ENCODE measurements at places on chromosomes 5 and 9.
A peak's percentile ranks its signal among the peaks of the same experiment; 100 is the strongest.

GRCh38 chr9:128689293-128689774, 312 bp downstream of the SET start:
- DNase-seq = peak; percentile 48

DNA sequence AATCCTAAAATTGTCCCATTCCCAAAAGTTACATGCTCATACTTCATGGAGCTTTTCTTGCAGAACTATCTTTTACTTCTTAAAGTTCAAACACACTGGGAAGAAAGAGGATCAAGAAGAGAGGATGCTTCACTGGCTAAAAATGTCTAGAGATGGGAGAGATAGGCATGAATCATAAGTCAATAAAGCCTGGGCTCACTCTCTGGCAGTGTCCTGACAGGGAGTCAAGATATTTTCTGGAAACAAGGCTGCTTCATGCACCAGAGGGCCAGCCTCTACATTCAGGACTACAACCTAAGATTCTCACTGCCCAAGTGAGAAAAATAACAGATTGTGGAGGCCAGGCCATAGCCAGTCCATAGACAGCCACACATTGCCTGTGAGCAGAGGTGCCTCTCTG, 1358.4 kb downstream of the EFNA5 start:
- DNase-seq = no peak

DNA sequence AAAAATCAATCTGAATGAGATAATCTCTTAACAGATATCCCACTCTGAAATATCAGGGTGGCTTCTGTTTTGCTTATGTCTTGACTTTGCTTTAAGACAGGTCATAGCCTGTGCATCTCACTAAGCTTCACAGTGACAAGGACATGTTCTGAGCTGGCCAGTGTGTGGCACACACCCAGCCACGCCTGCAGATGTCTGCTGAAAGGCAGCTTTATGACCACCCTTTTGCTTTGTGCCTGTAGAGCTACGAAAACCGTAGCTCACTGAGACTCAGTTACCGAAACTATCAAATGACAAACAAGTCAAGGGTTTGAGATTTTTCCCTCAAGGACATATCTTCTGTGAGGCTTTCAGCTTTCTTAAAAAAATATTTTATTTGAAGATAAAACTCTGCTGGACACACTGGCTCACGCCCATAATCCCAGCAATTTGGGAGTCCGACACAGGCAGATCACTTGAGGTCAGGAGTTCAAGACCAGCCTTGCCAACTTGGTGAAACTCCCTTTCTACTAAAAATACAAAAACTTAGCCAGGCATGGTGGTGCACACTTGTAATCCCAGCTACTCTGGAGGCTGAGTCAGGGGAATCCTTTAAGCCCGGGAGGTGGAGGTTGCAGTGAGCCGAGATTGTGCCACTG, 233.2 kb downstream of the SPATA31A1 start:
- no peak for DNase-seq

DNA sequence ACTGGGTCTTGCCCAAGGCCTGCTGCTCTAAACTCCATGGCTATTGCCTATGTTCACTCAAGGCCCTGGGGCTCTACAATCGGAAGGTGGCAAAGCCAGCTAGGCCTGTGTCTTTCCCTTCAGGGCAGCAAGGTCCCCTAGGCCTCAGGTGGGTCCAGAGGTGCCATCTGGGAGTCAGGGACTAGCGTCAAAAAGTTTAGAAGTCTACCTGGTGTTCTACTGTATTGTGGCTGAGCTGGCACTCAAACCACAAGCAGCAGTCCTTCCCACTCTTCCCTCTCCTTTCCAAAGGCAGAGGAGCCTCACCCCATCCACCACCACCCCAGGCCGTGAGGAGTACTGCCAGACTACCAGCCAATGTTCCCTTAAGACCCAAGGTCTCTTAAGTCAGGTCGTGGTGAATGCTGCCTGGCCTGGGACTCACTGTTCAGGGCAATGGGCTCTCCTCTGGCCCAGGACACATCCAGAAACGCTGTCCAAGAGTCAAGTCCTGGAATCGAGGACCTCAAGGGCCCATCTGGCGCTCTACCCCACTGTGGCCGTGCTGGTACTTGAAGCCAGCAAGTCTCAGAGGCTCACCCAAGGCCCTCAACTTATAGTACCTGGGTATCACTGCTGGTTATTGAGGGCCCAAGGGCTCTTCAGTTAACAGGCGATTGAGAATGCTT, 13.0 kb upstream of the SARDH start:
- DNase-seq = no peak

- DNase-seq = no peak
These were observed 34.2 kb downstream of the MARCHF6 start for GRCh38 chr5:10387690-10388089.

DNA sequence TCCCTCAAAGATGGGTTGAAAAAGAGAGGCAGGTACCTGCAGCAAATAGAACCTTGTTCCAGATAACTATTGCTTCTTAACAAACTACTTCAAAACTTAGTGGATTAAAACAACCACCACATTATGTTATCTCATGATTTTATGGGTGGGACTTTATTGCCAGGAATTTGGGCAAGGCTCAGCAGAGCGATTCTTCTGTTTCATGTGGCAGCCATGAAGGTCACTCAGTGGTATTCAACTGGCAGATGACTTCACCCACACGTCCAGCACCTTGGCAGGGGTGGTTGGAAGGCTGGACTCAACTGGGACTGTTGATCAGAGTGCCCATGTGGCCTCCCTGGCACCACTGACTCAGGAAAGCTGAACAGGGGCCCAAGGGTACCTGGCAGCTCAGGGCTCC, 112.0 kb downstream of the HSD17B3 start:
- no peak for DNase-seq

- no peak for DNase-seq
These were observed 174.3 kb downstream of the TAF11L14 start for GRCh38 chr5:17808566-17808965.

DNA sequence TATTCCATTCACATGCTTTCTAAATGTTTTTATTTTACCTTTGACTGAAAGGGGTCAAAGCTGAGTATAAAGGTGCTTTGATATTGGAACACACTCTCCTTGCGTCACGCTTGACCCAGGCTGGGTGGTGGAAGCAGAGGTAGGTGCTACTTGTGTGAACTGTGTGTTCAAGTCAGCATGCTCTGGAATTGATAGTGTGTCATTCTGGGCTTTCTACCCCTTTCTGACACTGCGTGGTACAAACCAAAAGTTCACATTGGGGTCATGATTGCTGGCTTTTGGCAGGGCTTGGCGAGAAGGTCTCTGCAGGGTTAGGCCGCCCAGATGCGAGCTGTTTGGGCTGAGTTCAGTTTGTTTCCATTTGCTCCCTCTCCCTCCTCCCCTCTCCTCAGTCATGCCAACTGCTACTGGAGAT, 131.8 kb downstream of the ADAMTSL1 start:
- no peak for DNase-seq

DNA sequence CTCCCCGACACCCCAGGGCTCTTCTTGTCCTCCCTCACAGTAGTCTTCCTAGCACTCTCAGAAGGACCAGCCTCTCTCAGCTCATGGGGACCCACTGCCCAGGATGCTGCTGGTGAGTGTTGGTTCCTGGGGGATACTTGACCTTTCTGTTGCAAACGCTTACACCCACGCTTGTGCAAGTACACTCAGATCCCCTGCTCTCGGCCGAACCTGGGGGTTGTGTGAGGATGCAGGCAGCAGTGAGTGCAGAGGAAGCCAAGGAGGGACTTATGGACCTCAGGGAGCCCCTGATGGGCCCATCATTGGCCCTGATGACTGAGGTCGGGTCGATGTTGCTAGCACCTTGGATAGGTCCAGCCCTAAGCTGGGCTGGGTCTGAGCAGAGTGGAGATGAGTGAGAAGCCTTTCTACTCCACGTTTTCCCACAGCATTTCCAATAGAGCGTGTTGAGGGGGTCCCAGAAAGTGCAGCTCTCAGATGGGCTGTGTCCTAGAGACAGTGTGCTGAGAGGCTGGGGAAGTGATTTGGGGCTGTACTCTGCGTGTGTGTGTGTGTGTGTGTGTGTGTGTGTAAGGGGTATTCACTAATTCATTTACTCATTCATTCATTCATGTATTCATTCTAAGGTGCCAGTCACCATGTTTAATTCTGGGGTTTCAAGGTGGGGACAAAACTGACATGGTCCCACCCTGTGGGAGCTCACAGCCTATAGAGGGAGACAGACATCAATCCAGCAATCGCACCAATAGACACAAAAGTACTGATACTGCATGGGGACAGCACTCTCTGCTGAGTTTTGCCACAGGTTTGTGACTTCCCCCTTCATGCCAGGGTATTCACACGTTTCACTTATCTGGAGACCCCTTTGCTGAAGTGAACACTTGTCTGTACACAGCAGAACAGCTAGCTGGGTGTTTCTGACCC, 25.2 kb upstream of the PITX1 start:
- no peak for DNase-seq

- no peak for DNase-seq
These were observed 175.1 kb upstream of the PITX1 start for GRCh38 chr5:135208903-135209721.

GRCh38 chr5:173984218-173984617, 4.8 kb upstream of the C5orf47 start:
- DNase-seq = no peak

DNA sequence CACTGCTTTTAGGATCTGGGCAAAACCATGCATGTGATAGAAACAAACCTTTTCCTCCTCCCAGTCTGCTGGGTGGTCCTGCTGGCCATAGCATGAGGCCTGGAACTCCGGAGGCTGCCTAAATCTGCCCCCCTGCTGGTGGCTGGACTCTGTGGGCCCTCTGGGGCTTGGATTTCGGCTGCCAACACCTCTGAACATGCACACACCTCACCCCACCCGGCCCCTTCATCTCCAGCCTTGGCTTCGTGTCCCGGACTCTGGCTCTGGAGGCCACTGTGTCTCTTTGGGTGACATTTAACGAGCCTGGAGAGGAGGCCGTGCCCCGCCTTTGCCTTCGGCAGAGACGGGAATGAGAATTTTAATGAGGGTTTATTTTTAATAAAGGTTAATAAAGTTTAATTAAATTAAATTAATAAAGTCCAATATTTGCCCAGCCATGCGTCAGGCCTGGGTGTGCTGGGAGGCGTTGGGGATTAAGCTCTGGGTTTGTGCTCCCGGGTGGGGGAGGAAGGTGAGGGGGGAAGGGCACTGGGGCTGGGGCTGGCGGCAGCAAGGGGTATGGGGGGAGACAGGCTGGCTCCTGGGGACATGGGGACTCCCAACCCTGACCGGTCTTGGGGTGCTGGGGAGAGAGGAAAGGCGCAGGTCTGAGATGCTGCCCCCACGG, 251.8 kb downstream of the PBX3 start:
- DNase-seq = no peak

GRCh38 chr5:143349177-143349576, 54.3 kb downstream of the NR3C1 start:
- DNase-seq = no peak

GRCh38 chr5:68458416-68459021, 243.0 kb downstream of the PIK3R1 start:
- no peak for DNase-seq

GRCh38 chr9:31372799-31373587, 1011.5 kb upstream of the ACO1 start:
- no peak for DNase-seq

DNA sequence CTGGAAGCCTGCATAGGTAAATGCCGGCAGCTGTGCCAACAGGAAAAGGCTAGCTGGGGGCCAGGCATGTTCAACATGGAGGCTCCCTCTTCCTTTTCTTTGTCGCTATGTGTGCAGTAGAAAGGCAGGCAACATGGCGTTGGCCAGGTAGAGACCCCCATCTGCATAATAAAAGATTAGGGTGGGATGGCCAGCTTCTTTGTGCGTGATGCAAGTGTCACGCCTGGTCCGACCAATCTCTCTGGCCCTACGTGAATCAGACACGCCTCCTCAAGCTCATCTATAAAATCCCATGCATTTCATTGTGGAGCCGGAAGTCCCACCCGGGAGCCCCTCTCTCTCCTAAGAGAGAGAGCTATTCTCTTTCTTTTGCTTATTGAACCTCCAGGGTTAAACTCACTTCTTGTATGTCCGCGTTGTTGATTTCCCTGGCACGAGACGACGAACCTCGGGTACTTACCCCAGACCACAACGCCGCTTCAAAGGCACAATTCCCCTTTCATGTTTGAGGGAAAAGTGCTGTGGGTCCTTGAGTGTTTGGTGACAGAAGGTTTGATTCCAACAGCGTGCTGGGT, 25.0 kb upstream of the C5orf47 start:
- DNase-seq = no peak

DNA sequence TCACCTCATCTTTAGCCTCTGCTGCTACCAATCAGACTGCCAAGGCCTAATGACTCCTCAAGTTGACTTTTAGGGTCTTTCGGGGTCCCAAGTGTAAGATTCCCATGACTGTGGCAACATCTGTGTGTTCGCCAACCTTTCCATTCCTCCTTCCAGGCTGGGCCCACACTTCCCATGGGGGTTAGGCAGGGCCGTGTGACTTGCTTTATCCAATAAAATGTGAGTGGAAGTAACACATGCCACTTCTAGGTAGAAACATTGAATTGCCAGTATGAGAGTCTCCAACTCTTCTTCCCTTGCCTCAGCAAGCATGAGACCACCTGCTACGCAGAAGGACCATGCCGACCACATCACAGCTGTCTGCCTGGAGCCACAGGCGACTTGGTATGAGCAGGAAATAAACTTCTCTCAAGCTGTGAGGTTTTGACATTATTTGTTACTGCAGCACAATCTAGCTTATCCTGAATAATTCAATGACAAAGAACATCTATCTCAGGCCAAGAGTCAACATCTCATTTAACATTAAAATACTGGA, 190.4 kb upstream of the IER5L start:
- no peak for DNase-seq

GRCh38 chr5:86542532-86542931, 75.2 kb upstream of the COX7C start:
- no peak for DNase-seq

DNA sequence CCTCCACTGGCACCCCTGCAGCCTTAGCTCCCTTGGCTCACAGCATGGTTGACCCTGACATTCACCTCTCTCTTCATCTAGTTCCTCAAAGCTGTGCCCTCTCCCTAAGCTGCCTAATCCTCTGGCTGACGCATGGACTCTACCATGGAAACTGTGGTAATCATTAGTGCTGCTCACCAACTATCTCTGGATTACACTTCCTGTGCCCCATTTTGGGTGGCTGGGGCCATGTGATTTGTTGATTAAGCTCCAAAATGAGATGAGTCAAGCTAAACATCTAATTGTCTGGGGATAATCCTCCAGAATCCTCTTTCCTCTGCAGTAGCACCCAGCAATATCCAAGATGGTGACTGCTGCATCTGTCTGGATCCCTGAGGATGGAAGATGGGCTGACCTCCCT, 264.4 kb downstream of the SH3GL2 start:
- no peak for DNase-seq

GRCh38 chr5:135878156-135878620, 17.5 kb downstream of the IL9 start:
- no peak for DNase-seq

Data from activated CD8-positive, alpha-beta memory T cell treated with anti-CD3 and anti-CD28 coated beads for 1 hour (primary cell).